T1000 (cell line): ENCODE measurements at places on chromosomes 7 and 10.

DNA sequence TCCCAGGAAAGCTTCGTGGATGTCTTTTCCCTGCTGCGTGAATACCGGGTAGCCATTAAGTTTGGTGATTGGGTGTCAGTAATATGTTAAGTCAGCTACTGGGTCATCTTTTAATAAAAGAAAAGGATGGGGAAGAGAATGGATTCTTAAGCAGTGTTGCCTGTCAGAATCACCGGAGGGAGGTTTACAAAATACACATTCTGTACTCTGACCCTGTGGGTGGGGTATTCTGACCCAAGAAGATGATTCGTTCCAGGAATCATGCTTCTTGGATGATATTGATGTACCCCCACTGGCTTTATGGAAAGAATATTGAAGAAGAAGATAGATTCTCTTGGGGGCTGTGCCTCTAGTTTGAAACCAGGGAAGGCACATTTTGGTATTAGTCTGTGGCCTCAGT is 18.3 kb downstream of the SGPL1 start:
- DNase-seq, result no peak

- no peak for DNase-seq
These were observed 245.0 kb downstream of the HDAC9 start for GRCh38 chr7:18740579-18740988.

DNA sequence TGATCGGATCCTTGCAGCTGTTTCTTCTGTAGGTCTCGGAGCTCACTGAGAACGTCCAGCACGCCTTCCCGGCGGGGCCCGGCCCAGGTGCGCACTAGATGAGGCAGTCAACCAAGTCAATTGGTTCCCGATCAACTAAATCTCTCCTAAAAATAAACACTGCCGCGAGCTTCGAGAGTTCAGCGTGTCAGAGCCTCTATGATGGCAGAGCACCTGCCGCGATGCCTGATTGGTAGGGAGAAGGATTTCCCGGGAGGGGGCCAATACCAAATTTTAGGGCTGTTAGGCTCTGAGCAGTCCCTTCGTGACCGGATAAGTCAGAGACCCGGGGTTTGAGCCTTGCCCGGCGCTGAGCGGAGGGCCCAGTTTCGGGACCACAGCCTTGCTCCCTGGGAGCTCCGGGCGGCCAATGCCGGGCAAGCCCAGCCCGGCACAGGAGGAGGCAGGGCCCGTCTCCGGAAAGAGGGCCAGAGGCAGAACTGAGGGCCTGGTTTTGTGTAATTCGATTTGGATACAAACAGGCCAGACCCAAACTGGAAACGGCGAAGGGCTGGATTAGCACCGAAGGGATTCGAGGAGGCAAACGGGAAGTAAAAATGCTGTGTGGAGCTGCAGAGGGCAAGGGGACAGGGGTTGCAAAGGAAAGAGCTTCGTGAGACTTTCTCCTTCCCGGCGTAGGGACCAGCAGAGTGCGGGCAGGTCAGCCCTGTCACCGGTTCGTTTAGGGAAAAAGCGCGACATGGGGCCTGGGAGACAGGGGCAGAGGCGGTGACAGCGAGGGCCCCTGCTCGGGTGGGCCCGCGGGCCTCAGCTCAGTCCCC is 569 bp downstream of the SLC26A5 start:
- DNase-seq, result no peak

DNA sequence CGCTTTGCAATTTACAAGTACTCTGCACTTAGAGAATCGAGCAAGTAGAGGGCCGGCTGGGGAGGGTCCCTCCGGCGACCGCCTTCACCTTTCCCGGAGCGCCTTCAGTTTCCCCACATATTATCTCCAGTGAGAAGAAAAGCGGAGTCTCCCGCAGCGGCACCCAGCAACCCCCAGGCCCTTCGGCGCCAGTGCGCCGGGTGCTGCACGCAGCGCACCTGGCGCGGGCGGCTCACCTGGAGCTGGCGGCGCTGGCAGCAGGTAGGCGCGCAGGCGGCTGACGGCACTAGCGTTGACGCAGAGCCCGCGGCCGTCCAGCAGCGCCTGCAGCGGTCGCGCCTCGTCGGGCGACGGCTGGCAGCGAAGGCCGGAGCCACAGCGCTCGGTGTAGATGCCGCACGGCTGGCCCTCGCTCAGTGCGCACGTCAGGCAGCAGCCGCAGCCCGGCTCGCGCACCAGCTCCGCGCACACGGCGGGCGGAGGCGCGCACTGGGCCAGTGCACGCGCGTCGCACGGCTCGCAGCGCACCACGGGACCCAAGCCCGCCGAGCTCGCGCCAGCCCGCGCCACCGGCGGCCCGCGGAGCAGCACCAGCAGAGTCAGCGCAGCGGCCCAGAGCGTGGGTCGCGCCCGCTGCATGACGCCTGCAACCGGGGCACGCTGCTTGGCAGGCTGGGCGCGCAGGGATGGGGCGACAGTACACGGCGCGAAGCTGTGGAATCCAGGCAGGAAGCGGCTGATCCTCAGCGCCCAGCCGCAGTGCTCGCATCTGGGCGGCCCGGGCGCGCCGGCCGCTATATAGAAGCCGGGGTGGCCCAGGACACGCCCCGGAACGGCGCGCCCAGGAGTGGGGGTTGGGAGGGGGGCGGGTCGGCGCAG is at the start of gene IGFBP3:
IGFBP3 (minus strand) TSS at position 771 of the 879 bp plus-strand sequence; CDS start at position 639, 132 bp downstream.
- peak; percentile 14 for DNase-seq

- no peak for DNase-seq
These were observed 75.1 kb downstream of the NOD1 start for GRCh38 chr7:30403477-30403876.

DNA sequence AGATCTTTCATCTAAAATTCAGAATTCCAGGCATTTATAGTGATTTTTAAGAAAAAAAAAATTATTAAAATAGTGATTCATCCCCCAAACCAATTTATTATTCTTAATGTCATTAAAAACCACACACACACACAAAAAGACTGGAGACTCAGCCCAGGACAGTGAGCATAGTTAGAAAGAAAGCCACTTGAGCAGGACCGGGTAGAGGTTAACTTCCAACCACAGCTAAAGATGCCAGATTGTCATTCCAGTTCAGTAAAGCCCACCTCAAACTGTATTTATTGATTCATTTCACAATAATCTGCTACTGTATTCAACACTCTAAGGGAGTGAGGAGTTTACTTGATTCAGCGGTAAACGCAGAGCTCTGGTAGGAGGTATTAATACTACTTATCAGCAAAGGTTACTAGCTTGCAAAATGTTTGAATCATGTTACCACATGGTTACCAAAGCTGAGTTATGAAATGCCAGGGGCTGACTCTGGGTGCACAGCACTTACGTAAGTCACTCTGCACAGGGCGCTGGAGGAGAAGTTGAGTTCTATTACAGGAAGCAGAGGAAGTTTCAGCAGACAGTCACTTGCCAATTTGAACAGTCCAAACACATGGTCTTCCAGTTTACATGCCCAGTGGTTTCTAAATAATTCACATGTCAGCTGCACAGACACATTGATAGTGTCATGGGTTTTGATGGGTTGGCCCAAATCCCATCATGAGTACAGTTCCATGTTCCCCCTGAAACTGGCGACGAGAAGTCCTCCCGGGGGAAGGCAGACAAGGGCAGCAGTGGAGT is 64.6 kb downstream of the KLF6 start:
- DNase-seq, result no peak

DNA sequence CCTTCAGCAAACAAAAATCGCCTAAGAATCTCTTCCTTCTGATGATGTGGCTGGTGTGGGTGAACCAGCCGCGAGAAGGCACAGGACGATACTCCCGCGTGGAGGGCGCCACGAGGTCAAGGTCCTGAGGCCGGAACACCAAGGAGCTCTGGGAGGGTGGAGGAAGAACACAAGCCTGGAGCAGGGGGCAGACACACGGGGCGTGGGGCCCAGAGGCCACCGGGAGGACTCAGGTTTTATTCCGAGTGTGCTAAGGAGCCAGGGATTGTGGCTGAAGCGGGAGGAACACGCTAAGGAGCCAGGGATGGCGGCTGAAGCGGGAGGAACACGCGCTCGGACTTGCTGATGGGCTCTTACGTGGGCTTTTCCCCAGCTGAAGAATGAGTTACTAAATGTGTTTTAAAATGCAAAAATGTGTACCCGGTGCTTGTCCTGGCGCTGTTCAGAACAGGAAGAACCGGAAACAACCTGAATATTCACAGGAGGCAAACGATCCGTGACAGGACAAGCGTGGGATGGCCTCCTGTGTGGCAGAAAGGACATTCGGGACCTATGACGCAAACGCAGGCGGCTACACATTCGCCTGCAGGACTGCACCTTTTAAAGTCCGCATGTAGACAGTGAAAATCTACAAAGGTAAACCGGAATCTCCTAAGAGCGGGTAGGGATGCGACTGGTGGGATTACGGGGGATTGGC is 64.0 kb downstream of the MAD1L1 start:
- no peak for DNase-seq

GRCh38 chr10:95290461-95291364 is at the start of gene PDLIM1:
Gene PDLIM1 (minus strand): TSS chr10:95291003. CDS start chr10:95290915, 88 bp downstream.
- peak; percentile 55 for DNase-seq

- DNase-seq, result no peak
These were observed 125.6 kb downstream of the VIPR2 start for GRCh38 chr7:159019111-159019510.

DNA sequence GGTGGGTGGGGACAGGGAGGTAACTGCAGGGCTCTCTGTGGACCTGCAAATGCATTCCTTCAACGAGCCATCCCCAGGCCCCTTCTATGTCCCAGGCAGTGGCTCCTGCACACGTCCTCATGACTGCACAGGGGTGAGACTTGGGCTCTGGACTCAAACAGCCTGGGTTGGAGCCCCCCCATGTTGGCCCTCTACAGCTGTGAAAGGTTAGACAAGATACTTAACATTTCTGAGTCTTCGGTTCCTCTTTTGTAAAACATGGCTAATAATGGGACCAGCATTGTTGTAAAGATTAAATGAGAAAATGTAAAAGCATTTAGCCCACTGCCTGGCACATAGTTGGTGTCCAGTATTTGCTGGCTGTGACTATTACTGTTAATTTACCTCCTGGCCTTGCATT is 41.8 kb downstream of the CHST3 start:
- no peak for DNase-seq

DNA sequence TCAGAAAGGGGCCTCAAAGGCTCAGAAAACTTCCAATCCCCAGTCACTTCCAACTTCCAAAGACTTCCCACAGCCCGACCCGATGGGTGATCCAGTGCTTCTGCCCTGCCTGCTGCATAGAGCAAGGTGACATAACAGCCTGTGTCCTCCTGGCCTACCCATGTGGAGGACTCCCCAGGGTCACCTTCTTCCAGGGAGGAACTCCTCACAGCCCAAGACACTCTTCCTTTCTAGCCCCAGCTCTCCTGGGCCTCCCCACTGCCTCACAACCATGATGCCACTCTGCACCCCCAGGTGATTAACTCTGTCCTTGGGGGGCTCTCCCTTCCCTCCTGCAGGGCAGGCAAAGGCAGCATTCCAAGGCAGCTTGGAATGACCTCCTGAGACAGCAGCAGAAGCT is 158.4 kb upstream of the PDE1C start:
- no peak for DNase-seq

DNA sequence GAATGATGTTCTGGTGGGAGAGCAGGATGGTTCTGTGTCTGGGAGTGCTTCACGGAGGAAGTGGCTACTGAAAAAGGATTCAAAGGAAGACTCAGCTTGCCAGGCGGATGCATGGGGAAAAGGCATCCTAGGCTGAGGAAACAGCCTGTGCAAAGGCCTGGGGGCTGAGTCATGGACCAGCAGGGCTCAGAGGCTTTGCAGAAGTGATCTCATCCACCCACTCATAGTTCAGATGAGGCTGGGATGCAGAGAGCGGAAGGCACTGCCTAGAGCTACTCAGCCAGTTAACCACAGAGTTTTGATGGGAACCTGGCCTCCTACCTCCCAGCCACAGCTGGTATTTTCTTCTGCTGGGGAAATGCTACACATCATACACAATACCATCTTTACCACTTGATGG is 15.8 kb upstream of the ADAMTS14 start:
- DNase-seq, result peak; percentile 76

DNA sequence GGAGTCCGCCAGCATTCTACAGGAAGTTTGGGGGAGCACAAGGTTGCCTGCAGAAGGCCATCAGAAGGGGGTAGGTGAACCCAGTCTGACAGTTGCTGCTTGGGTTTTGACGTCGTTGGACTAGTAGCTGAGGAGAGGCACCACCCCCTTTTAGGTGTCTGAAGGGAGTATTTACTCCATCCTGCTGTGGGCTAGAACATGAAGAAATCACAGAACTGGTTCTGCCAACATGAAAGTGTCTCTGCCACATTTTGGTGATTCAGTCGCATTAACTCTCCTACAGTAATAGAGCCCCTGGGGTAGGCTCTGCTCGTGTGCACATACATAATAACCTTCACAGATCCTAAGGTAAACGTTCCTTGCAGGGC is 834 bp upstream of the TRIL start:
- no peak for DNase-seq

DNA sequence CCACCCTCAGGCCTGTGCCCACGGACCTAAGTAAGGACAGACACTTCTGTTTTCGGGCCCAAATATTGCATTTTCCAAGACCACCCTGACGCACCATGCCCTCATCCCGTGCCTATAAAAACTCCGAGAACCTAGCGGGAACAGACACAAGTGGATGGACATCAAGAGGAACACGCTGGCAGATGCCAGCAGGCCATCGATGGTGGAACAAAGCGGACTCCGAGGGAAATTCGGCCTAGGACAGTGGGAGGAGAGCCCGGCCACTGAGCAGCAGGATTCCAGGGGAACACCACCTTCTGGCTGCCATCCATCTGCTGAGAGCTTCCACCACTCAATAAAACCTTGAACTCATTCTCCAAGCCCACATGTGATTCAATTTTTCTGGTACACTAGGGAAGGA is 243.6 kb upstream of the ZWINT start:
- no peak for DNase-seq

DNA sequence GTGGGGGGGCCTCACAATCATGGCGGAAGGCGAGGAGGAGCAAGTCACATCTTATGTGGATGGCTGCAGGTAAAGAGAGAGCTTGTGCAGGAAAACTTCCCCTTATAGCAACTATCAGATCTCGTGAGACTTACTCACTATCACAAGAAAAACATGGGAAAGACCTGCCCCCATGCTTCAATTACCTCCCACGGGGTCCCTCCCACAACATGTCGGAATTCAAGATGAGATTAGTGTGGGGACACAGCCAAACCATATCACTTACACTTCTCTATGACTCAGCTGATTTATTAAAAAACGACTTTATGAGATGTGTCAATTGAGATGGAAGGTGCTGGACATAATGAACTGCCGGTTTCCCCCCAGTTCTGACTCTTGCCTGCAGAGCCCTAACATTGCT is 23.8 kb upstream of the CHN2 start:
- DNase-seq, result no peak

- DNase-seq, result no peak
These were observed 35.5 kb downstream of the FRMPD2 start for GRCh38 chr10:48238826-48239520.

DNA sequence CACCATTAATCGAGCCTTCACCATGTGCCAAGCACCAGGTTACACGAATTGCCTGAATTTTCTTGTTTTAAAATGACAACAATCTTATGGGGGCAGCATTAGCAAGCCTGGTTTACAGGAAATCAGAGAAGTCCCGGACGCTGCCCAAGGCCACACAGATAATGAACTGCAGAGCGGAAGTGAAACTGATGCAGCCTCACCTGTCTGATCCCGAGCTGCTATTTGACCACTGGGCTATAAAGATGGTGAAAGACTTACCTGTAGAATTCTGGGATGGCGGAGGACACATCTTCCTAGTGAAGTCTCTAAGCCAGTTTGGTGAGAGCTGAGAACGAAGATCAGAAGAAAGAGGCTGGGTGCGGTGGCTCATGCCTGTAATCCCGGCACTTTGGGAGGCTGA is 21.7 kb upstream of the GALNTL5 start:
- no peak for DNase-seq
